ENCODE measurements at places on chromosomes 7 and 10. TPM values are rescaled to one million over a fixed set of nuclear protein-coding genes. Genes with fewer than 3 reads are reported as not detected.

TRIM4 gene
- total RNA-seq, result 5.8 TPM

CLDN4 gene
- total RNA-seq, result not detected

GRCh38 chr7:105664816-105665525 is 83.7 kb upstream of the EFCAB10 start:
- H3K27me3 ChIP-seq, result no peaks in the 10 kb centered on the region
- DNase-seq, result no peak
- no peak overlapping the region for H3K27ac ChIP-seq

GRCh38 chr7:46239846-46240245 is 318.8 kb upstream of the IGFBP3 start:
- no peaks in the 10 kb centered on the region for H3K36me3 ChIP-seq
- H3K4me3 ChIP-seq, result no peak overlapping the region
- no peaks in the 10 kb centered on the region for H3K27me3 ChIP-seq
- DNase-seq, result no peak

- no peak overlapping the region for H3K27ac ChIP-seq
- H3K27me3 ChIP-seq, result no peaks in the 10 kb centered on the region
- DNase-seq, result no peak
- no peak overlapping the region for H3K4me3 ChIP-seq
Measured at GRCh38 chr7:38674513-38674912, 43.3 kb upstream of the AMPH start.

GRCh38 chr7:157151626-157152339 is 13.1 kb downstream of the UBE3C start:
- no peaks in the 10 kb centered on the region for H3K36me3 ChIP-seq
- DNase-seq, result no peak
- no peak overlapping the region for H3K4me3 ChIP-seq

KIAA1549 gene
- total RNA-seq, result 1.9 TPM

TAS2R5 gene
- not detected for total RNA-seq

GRCh38 chr10:48414778-48415177 is 108.3 kb downstream of the MAPK8 start:
- no peak overlapping the region for H3K27ac ChIP-seq
- peaks cover 3% of the 10 kb centered on the region for H3K4me1 ChIP-seq
- no peak overlapping the region for H3K4me3 ChIP-seq
- H3K27me3 ChIP-seq, result no peaks in the 10 kb centered on the region
- no peak for DNase-seq
- H3K36me3 ChIP-seq, result peaks cover 19% of the 10 kb centered on the region

DNA sequence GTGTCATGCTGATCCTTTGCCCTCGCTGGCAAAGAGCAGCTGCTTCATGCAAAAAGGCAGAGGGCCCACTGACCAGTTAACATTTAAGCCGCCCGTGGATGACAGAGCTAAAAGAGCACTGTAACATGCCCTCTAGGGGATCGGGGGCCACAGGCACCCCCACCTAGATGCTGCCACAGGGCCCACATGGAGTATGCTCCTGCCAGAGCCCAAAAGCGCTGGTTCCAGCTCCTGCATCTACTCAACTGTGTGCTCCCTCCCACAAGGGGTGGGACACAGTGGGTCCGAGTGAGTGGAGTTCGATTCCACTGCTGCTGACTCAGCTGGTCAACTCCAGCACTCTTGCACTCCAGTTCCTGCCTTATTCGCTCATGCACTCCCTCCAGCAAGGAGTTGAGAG is 199.8 kb upstream of the CNTNAP2 start:
- DNase-seq, result no peak
- H3K4me3 ChIP-seq, result no peak overlapping the region
- H3K27me3 ChIP-seq, result no peaks in the 10 kb centered on the region
- no peak overlapping the region for H3K27ac ChIP-seq
- no peaks in the 10 kb centered on the region for H3K4me1 ChIP-seq

TMEM236 gene
- 0.75 TPM for total RNA-seq

- H3K36me3 ChIP-seq, result no peaks in the 10 kb centered on the region
- H3K27ac ChIP-seq, result peak overlapping the region; percentile 77
- no peaks in the 10 kb centered on the region for H3K27me3 ChIP-seq
- no peak overlapping the region for H3K4me3 ChIP-seq
Measured at GRCh38 chr10:95741807-95742467, 14.0 kb upstream of the ENTPD1 start.

GRCh38 chr7:106372126-106372525 is 87.3 kb upstream of the NAMPT start:
- no peak for DNase-seq
- H3K36me3 ChIP-seq, result no peaks in the 10 kb centered on the region
- no peak overlapping the region for H3K27ac ChIP-seq
- no peaks in the 10 kb centered on the region for H3K27me3 ChIP-seq
- no peaks in the 10 kb centered on the region for H3K4me1 ChIP-seq
- no peak overlapping the region for H3K4me3 ChIP-seq

C7orf33 gene
- total RNA-seq, result not detected

GRCh38 chr10:51227897-51228713 is 153.8 kb downstream of the PRKG1 start:
- no peak for DNase-seq
- no peak overlapping the region for H3K4me3 ChIP-seq
- peaks cover 67% of the 10 kb centered on the region for H3K4me1 ChIP-seq
- H3K36me3 ChIP-seq, result no peaks in the 10 kb centered on the region
- H3K27me3 ChIP-seq, result no peaks in the 10 kb centered on the region
- no peak overlapping the region for H3K27ac ChIP-seq

DNA sequence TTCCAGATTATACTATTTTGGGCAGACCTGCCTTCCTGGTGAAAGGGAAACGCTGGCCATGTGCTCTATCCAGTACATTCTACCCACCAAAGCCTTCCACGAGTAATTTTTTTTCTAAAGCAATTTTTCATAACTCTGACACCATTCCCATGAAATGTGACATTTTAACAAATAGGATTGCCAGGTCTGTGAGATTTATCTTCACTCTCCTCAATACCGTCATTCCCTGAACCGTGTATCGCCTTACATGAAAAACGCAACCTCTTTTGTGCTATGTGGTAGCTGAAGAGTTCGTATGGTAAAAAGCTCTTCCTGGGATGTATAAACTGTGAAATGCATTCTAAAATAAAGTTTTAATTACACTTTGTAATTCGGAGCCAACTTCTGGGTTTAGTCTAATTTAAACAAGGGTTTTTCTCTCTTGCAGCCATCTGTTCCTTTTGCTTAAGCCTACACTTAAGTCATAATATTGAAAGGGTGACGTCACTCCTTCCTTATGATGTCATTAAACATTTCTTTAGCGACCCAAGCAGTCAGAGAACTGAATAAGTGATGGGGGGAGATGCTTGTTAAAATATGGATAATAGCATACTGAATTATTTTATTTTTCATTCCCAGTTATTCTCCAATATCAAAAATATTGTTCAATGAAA is 27.7 kb downstream of the C1QL3 start:
- DNase-seq, result no peak
- no peak overlapping the region for H3K27ac ChIP-seq
- H3K36me3 ChIP-seq, result peaks cover 4% of the 10 kb centered on the region
- H3K4me1 ChIP-seq, result no peaks in the 10 kb centered on the region
- H3K27me3 ChIP-seq, result no peaks in the 10 kb centered on the region
- no peak overlapping the region for H3K4me3 ChIP-seq

C10orf53 gene
- total RNA-seq, result not detected

EPHA1 gene
- not detected for total RNA-seq

DNA sequence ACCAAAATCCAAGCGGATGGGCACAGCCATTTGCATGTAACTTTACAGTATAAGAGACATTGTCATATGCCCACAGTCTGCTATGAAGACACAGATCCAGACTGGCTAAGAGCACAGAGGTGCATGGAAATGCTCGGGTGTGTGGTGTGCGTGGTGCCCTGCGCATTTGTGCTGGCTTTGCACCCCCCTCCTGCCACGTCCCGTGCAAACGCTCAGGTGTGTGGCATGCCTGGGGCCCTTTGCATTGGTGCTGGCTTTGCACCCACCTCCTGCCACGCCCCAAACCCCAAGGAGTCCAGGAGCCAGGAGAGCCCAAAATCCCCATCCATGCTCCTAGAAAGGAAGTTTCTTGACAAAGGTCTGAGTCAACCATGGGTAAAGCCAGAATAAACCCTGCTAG is 306.2 kb downstream of the PTPRN2 start:
- H3K27me3 ChIP-seq, result no peaks in the 10 kb centered on the region
- no peak overlapping the region for H3K4me3 ChIP-seq
- peak; percentile 1 for DNase-seq
- H3K4me1 ChIP-seq, result no peaks in the 10 kb centered on the region
- no peaks in the 10 kb centered on the region for H3K36me3 ChIP-seq
- no peak overlapping the region for H3K27ac ChIP-seq

- H3K4me3 ChIP-seq, result peak overlapping the region; percentile 90
- peak overlapping the region; percentile 90 for H3K27ac ChIP-seq
- no peak for DNase-seq
Measured at GRCh38 chr10:987620-987869, 689 bp upstream of the GTPBP4 start.

DNA sequence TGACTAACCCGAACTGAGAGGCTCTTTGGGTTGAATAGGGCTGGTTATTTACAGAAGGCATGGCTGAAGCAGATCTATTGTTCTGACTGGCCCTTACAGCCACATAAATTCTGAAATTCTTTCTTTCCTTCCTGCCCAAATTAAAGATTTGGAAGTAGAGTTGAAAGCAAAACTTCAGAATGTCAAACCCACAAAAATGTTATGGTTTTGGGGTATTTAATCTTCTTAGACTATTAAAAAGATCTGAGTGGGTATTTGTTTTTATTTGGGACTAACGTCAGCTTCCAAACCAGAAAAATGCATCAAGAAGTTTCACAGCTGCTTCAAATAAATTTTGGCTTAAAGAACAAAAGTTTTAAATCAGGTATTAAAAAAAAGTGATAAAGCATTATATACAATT is 124.5 kb downstream of the AHR start:
- DNase-seq, result no peak
- no peaks in the 10 kb centered on the region for H3K4me1 ChIP-seq
- no peak overlapping the region for H3K4me3 ChIP-seq
- no peaks in the 10 kb centered on the region for H3K36me3 ChIP-seq

LRRTM3 gene
- total RNA-seq, result not detected

ZNF804B gene
- not detected for total RNA-seq

DNA sequence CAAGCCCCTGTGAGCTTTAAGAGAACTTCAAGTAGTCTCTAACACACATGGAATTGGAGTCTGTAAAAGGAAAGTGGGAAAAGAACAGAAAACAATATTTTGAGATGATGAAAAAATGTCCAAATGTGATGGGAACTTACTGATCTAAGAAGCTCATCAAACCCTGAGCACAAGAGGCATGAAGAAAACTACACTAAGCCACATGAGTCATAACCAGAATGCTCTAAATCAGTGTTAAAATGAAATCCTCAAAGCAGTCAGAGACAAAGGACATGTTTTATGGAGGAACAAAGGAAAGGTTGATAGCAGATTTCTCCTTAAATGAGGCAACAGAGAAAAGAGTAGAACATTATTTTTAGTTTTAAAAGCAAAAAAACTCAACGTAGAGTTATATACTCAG is 37.2 kb downstream of the ZNF33A start:
- no peak overlapping the region for H3K27ac ChIP-seq
- DNase-seq, result no peak
- no peaks in the 10 kb centered on the region for H3K4me1 ChIP-seq
- H3K4me3 ChIP-seq, result no peak overlapping the region

TWIST1 gene
- 0.51 TPM for total RNA-seq

GNAT3 gene
- not detected for total RNA-seq

- no peaks in the 10 kb centered on the region for H3K27me3 ChIP-seq
- DNase-seq, result no peak
- no peak overlapping the region for H3K4me3 ChIP-seq
Measured at GRCh38 chr7:3918576-3918975, 617.5 kb downstream of the SDK1 start.

DNA sequence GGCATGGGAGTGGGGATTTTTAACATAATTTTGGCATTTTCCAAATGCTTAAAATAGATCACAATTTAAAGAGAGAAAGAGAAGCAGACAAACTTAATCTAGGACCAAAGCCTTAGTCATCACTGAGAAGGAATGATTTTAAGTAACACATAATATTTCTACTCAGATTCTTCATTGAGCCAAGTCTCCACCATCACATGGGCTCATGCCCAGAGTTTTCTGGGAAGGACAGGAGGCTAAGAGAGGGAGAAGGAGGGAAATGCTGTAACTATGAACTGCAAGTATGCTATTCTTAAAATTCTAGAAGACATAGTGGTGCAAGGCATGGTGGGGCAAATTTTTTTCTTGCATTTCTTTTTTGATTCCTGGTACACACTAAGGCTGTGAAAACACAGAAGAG is 23.8 kb upstream of the UBE2D1 start:
- no peak overlapping the region for H3K4me3 ChIP-seq
- no peak overlapping the region for H3K27ac ChIP-seq
- no peaks in the 10 kb centered on the region for H3K36me3 ChIP-seq
- H3K27me3 ChIP-seq, result no peaks in the 10 kb centered on the region

All from heart left ventricle (tissue), 16 donors.